ENCODE measurements at places on chromosomes 7 and 10.

GRCh38 chr10:25678666-25679065 is 255.4 kb upstream of the MYO3A start:
- DNase-seq: no peak

DNA sequence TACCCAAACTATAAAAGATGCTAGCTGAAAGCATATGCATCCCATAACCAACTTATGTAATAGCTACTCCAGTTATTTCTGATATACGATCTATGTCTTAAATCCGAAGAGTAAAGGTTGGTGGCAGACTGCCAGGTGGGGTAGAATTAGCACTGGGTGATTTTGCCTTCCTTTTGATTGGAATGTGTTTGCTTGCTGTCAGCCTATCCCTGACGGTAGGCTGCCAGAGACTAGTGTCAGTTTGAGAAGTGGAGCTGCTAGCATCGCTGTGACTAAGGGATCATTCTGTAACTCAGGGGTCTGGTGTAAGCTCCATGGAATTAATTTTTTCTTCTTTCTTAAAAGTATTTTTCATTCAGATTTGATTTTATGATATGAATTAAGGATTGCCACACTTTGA is 9.5 kb upstream of the SEM1 start:
- no peak for DNase-seq

DNA sequence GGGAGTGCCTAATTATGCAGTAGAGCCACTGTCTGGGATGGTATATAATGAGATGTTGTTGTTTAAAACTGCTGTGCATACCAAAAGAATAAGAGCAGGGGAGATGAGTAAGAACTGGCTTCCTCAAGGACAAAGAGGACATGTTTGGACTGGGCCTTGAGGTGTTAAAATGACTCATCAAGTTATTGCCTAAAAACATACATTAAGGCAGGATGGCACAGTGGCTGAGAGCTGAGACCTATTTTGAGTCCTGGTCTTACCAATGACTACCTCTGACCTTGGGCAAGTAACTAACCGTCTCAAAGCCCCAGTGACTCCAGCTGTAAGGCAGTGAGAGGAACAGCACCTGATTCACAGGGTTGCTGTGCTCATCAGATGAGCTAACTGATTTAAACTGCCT is 71.1 kb downstream of the CFAP58 start:
- peak; percentile 25 for DNase-seq

DNA sequence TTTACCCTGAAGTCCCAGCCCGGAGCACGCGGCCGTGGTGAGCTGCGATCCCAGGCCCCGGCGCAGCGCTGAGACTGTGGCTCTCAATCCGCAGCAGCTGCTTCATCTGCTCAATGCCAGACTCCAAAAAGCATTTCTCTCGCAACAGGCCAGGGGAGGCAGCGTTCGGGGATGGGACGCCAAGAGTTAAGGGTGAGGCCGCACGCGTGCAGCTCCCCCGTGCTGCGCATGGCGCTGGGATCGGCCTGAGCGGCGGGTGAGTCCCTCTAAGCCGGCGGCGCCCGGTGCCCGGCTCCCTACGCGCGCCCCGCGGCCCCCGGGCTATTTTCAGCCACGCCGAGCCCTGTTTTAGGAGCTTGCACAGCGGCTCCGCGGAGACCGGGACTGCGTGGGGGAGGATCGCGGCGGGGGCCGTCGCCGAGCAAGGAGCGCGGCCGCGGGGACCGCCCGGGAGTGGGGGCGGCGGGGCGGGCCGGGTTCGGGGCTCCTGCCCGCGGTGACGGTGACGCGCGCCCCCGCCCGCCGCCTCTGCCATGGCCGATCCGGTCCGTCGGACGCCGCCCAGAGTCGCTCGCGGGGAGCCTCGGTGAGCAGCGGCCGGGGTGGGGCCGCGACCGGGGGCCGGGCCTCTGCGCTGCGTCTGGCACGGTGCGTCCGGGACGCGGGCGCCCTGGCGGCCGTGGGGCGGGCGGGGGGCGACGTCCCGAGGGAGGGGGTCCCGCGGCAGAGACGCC is 29.4 kb upstream of the JAKMIP3 start:
- no peak for DNase-seq

DNA sequence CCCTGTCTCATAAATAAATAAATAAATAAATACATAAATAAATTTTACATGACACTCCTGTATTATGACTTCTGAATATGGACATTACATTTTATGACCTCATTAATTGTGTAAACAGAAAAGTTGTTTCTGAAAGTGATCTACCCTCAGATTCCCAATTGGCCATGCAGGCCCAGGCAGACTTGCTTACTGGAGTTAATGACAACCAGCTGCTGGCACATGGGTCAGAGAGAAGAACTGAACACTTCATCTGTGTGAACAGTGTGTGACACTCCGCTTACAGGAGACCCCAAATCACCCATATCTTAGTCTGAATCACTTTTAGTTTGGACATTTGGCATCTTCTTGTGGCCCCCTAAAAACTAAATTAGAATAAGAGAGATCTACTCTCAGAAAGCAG is 31.4 kb downstream of the PARP12 start:
- no peak for DNase-seq

DNA sequence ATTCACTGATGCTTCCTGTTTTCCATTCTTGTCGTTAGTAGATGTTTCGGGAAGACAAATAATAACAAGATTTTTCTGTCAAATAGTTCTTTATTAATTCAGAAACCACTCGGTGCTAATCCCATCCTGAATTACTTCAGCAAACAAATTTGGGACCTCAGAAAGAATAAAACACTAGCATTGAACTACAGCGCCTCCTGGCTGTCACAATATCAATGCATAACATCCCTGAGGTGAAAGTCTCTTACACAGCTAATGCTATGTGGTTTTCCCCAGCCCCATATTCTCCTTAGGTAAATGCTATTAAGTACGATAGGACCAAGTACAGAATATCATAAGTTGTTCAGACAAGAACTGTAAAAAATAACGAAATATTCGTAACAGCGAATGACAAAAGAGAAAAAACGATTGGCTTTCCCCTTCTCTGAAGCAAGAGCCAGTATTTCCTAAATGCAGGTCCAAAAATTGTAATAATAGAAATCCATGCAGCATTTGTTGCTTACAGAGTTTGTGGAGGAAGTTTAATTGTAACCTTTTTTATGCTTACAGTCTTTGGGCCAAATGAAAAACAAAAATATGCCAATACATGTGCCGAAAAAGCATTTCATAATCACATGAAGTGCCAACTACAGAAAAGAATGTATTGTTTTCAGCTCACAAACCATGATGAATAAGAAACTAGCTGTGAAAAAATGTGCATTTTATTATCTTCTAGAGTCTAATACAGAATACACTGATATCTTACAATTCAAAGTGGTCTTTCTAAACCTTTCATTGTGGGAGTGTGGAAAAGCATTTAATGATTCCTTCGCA is 47.3 kb downstream of the MYPN start:
- peak; percentile 59 for DNase-seq

DNA sequence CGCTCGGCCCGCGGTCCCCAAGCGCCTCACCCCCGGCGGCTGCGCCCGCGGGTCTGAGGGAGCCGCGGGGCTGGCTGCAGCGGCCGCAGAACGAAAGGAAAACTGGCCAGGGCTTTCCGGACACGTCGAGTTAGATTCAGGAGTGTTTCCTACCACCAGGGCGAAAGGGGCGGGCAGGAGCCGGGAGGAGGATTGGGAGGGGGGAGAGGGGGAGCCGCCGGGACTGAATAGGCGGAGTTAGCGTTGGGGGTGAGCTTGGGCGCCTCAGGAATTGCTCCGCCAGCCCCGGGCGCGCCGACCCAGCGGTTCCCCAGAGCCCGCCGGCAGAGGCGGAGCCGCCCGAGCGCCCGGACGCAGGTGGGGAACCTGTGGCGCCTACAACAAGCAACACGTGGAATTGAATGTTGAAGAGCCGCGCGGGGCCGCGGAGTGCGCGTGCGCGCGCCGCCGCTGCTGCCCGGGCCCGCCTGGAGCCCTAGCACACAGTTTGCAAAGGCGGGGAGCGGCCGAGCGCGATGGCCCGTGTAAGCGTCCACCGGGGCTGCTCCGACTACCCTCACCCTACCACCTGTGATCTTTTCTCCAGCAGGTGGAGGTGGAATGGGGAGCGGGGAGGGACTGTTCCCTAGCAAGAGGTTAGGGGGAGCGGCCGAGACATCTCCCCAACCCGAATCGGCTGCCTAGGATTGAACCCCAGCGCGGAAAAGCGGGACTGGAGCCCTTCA is at the start of gene CADPS2:
TSS of gene CADPS2 (minus strand) at position 104 of the 725 bp plus-strand sequence. CDS start 123 bp downstream, outside the sequence.
- peak; percentile 69 for DNase-seq

- DNase-seq: no peak
Measured at GRCh38 chr10:26792758-26793495, 67.8 kb downstream of the ABI1 start.

- DNase-seq: no peak
Measured at GRCh38 chr10:97519342-97519741, 20.6 kb downstream of the UBTD1 start.

DNA sequence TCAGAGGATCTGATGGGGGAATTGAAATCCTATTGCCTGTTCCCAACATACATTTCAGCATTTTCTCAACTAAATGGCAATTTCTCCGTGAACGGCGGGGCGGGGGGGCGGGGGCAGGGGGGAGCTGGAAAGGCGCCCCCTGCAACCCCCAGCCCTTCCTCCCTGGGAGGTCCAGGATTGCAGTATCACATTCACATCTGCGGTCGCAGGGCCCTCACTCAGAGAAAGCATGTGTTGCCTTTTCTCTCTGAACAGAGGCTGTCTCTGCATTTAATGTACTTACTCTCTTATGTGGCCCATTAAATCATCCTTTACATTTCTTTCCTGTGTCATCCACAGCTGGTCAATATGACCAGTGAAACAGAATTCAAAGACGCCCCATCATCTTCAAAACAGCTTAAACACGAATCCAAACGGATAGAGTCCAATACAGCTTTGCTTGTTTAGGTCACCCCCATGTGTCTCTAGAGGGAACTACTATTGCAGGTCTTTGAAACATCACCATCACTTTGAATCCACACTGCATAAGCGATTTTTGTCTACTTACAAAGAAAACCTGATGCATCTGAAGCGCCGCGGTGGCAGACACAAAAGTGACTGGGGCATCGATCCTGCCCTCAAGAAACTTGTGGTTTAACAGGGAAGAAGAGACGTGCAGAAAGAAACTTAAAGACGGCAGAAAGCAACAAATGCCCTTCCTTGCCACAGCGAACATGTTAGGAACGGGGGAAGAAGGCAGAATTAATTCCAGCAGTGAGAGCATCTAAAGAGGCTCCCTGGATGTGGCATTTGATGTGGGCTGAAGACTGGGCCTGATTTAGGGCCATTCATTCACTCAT is 17.0 kb upstream of the ECHDC3 start:
- peak; percentile 67 for DNase-seq

- DNase-seq: no peak
Measured at GRCh38 chr10:86077871-86078638, 288.5 kb downstream of the GRID1 start.

DNA sequence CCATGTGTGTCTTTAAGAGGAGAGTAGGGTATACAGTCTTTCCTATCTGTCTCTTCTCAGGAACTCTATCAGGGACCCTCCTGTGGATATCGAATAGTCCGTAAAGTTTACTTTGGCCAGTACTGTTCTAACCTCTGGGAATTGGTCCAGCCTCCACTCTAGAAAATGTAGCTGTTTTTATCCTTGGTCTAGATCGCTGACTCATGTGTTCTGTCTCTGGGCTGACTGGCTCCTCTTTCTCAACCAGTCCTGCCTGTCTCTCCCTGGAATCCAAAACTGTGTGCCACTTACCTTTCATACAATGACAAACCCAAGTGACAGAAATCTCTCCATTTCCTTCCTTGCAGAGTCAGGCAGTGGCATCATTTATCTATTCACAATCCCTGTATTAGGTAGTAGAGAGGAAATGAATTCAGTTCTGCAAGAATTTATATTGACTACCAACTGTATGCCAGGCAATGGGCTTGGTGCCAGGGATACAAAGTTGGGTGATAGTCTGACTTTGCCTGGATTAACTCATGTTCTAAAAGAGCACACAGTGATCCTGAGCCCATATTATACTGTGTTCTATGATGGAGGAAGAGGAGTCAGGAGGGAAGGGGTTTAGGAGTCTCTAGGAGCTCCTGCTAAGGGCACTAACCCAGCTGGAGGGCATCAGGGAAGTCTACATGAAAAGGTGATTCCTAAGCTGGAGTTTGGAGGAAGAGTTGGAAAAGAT is 232.7 kb downstream of the LRMDA start:
- no peak for DNase-seq

Data from kidney capillary endothelial cell (primary cell).